ENCODE measurements at places on chromosomes 1 and 21. TPM values are rescaled to one million over a fixed set of nuclear protein-coding genes. Genes with fewer than 3 reads are reported as not detected.

Gene CYP4A11
- not detected for total RNA-seq

Gene CD101
- 1.9 TPM for total RNA-seq

Gene IL24
- total RNA-seq: not detected

Gene PPFIA4
- total RNA-seq: 1.2 TPM

Gene MEX3A
- total RNA-seq: 0.96 TPM

Measured in omental fat pad (tissue), 4 donors.